ENCODE measurements at places on chromosomes 6 and 20.

DNA sequence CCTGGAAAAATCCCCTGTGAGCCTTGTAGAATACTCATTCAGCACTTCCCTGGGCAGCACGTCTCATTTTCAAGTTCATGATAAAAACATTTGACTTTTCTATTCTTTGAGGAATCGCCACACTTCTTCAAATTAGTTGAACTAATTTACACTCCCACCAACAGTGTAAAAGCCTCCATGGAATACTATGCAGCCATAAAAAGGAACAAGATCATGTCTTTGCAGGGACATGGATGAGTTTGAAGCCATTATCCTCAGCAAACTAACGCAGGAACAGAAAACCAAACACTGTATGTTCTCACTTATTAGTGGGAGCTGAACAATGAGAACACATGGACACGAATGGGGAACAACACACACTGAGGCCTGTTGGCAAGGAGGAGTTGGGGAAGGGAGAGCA is 102.0 kb upstream of the HEY2 start:
- no peak for DNase-seq

DNA sequence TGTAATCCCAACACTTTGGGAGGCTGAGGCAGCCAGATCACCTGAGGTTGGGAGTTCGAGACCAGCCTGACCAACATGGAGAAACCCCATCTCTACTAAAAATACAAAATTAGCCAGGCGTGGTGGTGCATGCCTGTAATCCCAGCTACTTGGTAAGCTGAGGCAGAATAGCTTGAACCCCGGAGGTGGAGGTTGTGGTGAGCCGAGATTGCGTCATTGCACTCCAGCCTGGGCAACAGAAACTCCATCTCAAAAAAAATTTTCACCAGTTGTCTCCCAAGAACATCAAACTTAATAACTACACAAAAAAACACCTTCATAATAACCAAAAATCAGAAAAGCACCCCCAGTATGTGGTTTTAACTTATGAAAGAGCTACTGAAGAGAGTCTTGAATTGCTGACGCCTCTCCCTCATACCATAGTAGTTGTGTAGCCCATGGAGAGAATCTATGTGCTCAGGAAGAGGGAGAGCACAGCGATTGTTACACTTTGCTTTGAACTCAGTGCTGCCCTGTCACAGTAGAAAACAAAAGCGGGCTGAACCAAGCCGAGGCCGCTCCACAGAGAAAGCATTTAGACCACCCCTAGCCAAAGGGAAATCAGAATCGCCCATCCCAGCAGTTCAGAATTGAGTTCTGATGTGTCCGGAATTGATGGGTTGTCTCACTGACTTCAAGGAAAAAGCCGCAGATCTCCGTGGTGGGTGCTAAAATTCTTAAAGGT is 42.0 kb upstream of the GMPR start:
- no peak for DNase-seq

GRCh38 chr6:88359530-88360202 is 193.5 kb upstream of the CNR1 start:
- DNase-seq, result no peak

DNA sequence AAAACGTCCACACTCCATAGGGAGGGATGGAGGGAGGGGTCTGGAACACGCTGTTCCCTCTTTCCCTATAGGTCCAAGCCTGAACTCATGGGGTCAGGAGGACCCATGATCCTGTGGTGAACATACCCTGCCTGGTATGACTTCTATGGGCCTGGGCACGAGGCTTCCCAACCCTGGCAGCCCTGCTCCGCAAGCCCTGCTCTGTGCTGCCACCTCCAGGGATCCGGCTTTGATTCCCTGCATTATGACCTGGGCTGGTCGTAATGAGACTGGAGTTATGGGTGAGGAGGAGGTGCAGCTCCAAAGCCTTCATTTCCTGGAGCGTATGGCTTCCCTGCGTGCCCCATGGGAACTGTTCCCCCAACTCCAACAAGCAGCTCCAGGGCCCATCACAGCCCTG is 54.9 kb downstream of the CDH22 start:
- no peak for DNase-seq

DNA sequence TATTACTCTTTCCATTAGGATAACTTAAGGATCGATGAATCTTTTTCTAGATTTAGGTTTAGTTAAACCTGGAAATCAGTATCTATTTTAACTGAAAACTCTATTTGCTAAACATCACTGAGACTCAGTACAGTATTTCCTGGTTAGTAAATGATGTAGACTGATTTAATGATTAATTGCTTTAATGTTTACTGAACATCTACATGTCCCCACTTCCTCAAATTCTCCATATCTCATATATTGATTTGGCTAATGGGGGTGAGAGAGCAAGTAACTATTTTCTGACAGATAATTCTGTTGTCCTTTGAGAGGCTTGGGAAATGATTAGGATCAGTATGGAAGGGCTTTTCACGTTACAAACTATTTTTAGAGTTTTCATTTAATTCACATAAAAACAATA is 10.3 kb downstream of the MKKS start:
- no peak for DNase-seq

GRCh38 chr6:30782425-30783014 is 38.2 kb upstream of the IER3 start:
- DNase-seq, result peak; percentile 72

- DNase-seq, result no peak
Measured at GRCh38 chr20:47665221-47665991, 119.9 kb downstream of the SULF2 start.

DNA sequence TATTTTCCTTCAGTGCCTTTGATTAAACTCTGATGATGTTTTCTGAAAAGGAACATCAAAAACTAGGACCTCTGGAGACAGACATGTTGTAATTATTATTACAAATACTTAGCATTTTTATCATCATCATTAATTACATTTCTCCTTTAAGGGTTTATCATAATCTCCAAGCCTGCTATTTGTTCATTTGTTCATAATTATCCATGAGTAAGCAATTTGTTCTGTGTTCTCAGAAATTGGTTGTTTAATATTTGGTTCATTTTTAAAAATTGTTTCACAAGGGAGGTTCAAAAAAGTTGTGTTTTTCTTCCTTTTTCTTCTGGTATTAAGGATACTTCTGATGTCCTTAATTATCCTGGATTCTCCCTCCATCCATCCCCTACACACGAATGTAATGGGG is 850.2 kb upstream of the FLRT3 start:
- no peak for DNase-seq

DNA sequence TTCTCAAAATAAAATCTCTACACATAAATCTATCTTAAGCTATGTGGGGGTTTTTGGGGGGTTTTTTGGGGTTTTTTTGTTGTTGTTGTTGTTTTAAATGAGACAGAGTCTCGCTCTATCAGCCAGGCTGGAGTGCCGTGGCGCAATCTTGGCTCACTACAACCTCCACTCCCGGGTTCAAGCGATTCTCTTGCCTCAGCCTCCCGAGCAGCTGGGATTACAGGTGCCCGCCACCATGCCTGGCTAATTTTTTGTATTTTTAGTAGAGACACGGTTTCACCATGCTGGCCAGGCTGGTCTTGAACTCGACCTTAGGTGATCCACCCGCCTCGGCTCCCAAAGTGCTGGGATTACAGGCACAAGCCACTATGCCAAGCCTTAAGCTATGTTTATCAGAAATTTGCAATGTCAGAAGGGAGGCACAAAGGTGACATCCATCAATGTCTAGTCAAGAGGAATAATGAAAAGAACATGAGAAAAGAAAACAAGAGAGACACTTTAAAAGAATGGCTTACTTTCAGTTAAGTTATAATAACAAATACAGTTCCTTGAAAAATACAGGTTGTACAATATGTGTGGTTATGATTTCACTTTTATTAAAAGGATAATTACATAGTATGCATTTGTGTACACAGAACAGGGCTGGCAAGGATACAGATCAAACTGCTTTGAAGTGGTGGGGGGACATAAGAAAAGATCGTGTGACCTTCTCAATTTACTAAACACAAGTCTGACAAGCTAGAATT is 28.6 kb downstream of the SLC23A2 start:
- DNase-seq, result no peak

- no peak for DNase-seq
Measured at GRCh38 chr20:32664678-32665159, 9.0 kb downstream of the C20orf203 start.

GRCh38 chr6:106185615-106186014 is 99.5 kb downstream of the PRDM1 start:
- DNase-seq, result no peak

- DNase-seq, result no peak
Measured at GRCh38 chr20:38135271-38135650, 29.8 kb downstream of the TGM2 start.

- DNase-seq, result no peak
Measured at GRCh38 chr6:115729036-115729435, 331.7 kb downstream of the FRK start.

DNA sequence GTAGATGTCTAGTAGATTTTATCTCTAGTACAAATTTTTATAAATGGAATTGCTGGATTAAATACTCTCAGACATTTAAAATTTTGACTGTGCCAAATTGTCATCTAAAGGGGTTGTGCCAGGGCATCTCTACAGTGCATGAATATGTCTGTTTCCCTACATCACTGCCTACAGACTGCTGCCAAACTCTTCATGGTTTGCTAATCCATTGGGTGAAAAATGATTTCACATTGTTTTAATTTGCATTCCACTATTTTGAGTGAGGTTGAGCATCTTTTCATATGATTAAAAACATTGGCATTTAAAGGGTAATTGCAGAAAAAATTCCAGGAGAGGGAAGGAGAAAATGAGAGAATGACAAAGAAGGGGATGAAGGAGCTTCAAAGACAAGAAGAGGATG is 267.7 kb upstream of the RNF24 start:
- no peak for DNase-seq

DNA sequence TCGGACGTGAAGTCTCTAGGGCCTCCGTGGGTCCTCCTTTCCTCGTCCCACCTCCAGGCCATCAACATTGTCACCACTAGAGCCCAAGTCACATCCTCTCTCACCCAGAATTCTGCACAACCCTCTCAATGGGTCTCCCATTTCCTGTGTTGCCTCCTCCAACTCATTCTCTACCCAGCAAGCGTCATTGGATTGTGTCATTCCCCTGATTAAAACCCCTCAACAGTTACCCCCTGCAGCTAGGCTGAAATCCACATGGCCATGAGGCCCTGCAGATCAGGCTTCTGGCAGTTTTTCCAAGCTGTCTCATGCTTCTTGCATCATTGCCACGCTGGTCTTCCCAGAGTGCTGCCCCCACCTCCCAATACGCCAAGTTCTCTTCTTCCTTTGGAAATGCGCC is 12.9 kb upstream of the FAM210B start:
- DNase-seq, result no peak

GRCh38 chr20:2242678-2243077 is 53.1 kb upstream of the TGM3 start:
- DNase-seq, result no peak

GRCh38 chr20:4610871-4611270 is 110.8 kb upstream of the PRND start:
- DNase-seq, result no peak

GRCh38 chr6:32082478-32082877 is 26.7 kb downstream of the TNXB start:
- DNase-seq, result no peak

GRCh38 chr6:163494279-163494727 is 79.8 kb downstream of the QKI start:
- DNase-seq, result peak; percentile 23

- DNase-seq, result no peak
Measured at GRCh38 chr6:6651335-6651734, 62.8 kb downstream of the LY86 start.

DNA sequence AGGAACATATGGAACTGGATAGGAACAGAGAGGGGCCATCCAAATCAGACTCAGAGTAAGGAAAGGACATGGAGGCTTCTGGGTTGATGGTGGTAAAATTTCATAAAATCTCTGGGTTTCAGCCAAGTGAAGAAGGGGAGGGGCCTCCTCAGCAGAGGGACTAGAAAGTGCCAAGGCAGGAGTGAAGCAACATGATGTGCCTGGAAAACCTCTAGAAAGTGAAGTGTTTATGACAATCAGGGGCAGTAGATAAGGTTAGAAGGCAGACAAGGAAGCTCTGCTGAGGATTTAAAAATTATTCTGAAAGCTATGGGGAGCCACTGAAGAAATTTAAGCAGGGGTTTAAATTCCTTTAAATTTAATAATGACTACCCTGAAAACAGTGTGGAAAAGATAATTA is 126.0 kb upstream of the TENT5A start:
- no peak for DNase-seq

GRCh38 chr6:128074567-128074966 is 173.7 kb upstream of the THEMIS start:
- DNase-seq, result no peak

- DNase-seq, result no peak
Measured at GRCh38 chr20:49483018-49483695, 689 bp upstream of the KCNB1 start.

DNA sequence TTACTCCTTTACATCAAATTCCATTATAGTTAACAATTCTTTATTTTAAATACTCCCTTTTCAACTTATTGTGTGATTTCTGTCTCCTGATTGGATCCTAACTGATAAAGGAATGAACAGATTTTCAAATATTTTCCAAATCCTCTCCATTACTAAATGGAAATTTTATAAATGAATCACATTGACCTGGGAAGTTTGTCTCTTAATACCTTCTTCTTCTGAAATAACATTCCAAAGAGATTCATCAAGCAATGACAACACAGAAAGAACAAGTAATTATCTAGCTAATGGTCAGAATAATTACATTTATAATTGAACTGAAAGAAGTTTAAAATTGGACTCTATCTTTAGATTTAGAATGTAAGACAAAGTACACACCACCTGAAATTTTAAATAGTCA is 515.4 kb upstream of the PTCHD4 start:
- DNase-seq, result no peak

- DNase-seq, result no peak
Measured at GRCh38 chr6:113651120-113651519, 206.0 kb upstream of the MARCKS start.

GRCh38 chr6:131694832-131695426 is 6.3 kb downstream of the OR2A4 start:
- DNase-seq, result peak; percentile 42

GRCh38 chr6:136657666-136658065 is 107.4 kb upstream of the MAP7 start:
- peak; percentile 30 for DNase-seq

DNA sequence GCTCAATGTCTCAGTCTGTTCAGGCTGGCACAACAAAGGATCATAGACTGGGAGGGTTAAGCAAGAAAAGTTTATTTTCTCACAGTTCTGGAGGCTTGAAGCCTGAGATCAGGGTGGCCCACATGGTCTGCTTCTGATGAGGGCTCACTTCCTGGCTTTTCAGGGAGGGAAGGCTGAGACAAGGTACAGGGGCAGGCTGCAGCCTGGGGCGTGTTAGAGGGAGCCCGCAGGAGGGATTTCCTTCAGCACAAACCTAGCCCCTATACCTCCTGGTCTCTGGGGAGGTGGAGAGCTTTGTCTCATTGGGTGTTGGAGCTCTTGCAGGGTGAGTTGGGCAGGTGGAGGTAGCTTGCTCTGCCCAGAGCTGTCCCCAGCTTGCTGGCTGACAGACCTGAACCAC is 81.1 kb upstream of the GPR6 start:
- DNase-seq, result peak; percentile 0

- no peak for DNase-seq
Measured at GRCh38 chr6:166314454-166314853, 6.3 kb upstream of the PRR18 start.

- DNase-seq, result no peak
Measured at GRCh38 chr6:25472306-25472705, 179.7 kb upstream of the SCGN start.

Measured in astrocyte (in vitro differentiated cells and primary cell).